ENCODE measurements at places on chromosomes 6 and 20. TPM values are rescaled to one million over a fixed set of nuclear protein-coding genes. Genes with fewer than 3 reads are reported as not detected.

DNA sequence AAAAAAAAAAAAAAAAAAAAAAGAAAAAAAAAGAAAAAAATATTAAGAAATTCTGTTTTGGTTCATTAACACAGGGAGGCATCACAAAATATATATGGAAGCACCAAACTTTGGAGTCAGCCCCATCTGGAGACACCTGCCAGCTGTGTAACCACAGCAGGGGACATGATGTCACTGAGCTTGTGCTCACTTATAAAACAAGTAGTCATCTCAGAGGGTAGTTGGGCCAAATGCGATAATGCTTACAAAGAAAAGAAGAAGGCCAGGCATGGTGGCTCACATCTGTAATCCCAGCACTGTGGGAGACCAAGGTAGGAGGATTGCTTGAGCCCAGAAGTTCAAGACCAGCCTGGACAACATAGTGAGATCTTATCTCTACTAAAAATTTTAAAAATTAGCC lies 1.1 kb upstream of the BNIP5 start:
- no peak for DNase-seq

DNA sequence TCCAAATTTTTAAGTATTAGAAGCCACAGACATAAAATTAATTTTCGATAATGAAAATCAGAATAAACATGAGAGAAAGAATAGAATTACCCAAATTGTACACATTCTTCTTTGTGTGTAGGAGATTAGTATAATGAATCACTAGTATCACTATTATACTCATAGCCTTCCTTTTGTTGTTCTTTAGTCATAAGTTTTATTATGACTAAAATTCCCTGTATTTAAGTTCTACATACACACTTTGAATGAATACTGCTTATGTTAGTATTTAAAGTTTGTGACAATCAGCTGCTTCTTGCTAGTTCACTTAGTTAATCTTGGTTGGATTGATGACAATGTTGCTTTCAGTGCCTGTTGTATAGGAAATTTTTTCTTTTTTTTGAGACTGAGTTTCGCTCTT lies 72.7 kb downstream of the CCDC170 start:
- no peak for DNase-seq

DNA sequence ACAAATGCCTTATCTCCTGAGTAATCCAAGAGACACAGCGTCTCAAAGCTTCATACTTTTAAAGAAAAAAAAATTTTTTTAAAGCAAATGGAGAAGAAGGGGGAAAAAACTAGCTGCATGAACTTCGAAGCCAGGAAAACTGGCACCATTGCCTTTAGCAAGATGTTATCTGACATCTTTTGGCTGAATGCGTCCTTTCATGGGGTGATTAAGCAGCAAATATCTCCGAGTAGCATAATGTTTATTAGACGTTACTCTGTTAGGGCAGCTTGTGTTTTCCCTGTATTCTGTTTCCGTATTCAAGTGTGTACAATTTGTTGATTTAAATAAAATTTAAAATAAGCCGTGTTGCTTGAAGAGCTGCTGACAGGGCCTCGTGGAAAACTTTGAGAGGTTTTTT lies 76.5 kb upstream of the TSHZ2 start:
- DNase-seq, result no peak

DNA sequence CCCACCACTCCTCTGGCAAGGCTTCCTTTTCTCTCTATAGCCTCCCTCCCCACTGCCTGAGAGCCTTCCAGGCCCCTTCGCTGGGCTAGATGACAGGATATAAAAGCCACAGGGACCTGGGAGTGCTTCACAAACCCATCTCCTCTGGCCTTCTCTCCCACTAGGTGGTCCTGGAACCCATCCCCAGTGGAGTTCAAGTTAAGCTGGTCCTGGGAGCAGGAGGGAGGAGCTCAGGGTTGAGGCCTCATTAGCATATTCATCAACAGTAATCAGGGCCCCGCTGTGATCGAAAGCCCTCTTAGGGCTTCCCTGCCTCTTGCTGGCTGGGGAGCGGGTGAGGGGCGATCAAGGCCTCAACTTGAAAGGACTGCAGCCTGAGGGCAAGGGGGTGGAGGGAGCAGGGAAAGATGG lies 9.1 kb downstream of the EBF4 start:
- no peak for DNase-seq

DNA sequence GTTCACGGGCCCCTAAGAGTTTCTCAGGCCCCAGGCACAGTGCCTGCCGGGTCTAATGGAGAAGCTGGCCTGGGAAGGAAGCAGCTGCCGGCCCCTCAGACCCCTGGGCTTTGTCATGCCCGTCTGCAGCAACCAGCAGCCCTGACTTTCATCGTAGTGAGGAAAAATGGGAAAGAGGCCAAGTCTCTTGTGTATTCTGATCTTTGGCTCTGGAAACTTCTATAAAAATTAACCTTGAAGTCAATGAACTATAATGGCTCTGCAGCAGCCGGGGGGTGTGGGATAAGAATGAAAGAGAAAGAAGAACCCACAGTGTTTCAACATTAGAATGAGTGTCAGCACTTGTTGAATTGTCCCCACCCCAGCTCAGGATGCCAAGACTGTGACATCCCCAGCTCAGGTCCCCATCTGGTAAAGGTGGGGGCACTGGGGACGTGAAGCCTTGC lies 12.9 kb downstream of the TGM2 start:
- no peak for DNase-seq

GRCh38 chr6:134467620-134468019 lies 149.7 kb upstream of the SGK1 start:
- no peak for DNase-seq

DNA sequence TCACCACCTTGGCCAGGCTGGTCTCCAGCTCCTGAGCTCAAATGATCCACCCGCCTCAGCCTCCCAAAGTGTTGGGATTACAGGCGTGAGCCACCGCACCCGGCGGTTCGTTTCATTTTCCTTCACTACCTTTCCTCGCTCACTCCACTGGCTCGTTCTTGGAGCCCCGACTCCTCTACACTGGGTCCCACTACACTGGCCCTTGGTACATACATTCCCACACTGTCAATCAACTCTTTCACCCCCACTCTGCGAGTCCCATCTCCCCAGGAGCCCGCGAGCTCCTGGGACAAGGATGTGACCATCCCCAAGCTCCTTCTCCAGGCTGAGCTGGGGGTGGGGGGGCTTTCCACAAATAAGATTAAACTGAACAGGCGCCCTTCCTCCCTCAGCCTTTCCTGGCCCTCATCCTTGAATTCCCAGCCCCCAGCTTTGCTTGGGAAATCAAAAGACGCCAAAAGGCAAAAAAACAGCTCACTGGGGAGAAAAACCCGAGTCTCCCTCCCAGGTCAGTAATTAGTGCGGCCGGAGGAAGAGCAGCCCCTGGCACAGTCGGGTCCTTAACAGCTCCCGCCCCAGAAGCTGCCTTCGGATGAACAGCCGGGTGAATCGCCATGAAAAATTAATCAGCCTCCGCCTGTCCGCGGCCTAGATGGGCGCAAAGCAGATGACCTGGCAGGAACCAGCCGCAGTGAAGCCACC lies 42.8 kb upstream of the LY86 start:
- no peak for DNase-seq

DNA sequence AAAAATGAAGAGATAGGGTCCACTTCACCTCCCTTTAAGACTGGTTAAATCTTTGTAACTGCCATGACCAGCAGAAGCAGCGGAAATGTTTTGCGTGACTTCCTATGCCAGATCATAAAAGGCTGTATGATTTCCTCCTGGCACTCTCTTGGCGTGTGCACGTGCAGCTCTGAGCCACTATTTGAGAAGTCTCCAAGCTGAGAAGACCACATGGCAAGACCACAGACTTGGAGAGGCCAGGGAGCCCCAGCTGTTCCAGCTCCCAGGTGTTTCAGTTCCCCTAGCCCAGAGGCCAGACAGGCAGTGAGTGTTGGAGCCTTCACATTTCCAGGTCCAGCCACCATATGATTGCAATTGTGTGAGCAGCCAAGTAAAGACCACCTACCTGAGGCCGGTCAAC lies 259.3 kb upstream of the RIN2 start:
- no peak for DNase-seq

DNA sequence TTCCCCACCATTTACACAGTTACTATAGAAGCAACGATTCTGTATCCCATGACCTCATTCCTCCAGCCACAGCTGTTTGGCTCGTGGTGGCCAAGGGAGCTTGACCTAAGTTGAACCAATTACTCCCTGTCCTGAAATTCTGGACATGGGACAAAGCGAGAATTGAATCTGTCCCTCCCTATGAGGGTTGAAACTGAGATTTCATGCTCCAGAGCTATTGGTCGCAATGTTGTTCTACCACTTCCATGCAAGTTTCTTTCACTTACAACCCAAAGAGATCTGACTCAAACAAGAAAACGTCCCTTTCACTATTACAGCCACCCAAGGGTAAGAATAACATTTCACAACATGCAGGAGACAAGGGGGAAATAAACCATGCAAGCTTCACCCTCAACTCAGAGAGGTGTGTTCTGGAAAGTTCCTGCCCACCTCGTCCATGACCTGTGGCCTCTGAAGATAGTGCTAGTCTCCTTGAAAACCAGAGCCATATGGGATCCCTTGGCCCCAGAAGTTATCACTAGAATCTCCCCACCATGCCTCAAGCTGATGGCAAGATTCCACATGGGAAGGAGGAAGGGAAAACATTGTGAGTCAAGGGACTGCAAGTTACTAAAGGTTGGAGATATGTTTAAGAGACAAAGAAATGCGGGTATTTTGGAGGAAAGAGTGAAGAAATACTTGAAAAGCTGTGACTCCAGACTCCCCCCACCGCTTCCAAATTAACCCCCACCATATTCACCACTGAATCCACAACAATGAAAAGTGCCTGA lies 74.5 kb upstream of the SRSF6 start:
- DNase-seq, result no peak

GRCh38 chr6:53725791-53726575 lies 60.4 kb upstream of the KLHL31 start:
- peak; percentile 70 for DNase-seq

DNA sequence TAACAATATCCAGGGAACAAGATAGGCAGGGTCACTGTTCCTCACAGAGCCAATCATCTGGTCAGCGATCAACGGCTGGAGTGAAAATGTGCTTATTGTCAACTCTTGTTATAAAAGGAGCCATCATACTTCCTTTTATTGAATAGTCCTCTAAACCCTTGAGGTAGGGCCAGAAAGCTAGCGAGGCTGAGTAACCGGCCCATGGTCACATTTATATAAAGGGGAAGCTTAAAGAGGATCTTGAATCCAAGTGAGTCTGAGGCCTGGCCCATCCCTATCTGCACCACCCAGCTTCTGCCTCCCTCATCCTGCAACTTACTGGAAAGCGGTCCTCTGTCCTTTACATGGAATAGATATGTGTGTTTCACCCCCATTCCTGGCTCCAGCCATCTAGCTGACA lies 9.5 kb downstream of the PHACTR3 start:
- no peak for DNase-seq

GRCh38 chr6:35048631-35049083 lies 92.5 kb downstream of the TCP11 start:
- peak; percentile 10 for DNase-seq

GRCh38 chr6:139027620-139028182 lies 844 bp upstream of the ABRACL start:
- no peak for DNase-seq

GRCh38 chr6:141401168-141401567 lies 731.6 kb upstream of the GJE1 start:
- no peak for DNase-seq

DNA sequence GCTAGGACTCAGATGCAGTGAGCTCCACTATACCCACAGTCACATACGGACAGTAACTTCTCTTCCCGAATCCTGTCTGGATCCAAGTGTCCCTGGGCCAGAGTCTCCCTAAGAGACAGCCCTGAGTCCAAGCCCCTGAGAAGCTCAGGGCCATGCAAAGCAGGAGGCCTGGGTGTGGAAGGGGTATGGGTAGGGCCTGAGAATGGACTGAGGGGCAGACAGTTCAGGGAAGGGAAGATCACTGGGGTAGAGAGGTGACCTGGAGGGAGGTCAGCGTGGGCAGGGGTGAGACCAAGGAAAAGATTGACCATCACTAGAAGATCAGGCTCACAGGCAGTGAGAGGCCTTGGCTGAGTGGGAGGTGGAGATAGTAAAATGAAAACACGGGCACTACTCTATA lies 8.8 kb downstream of the RPS6KA2 start:
- DNase-seq, result no peak

DNA sequence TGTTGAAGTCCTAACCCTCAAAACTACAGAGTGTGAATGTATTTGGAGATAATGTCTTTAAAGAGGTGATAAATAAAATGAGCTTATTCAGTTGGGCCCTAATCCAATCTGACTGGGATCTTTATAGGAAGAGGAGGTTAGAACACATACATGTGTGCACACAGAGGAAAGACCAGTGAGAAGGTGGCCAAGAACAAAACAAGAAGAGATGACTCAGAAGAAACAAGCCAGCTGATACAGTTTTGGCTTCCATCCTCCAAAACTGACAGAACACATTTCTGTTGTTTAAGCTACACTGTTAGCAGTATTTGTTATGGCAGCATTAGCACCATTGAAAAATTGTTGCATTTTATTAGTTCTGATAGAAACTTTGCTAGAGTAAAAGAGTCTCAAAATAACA lies 609.3 kb upstream of the IMPG1 start:
- DNase-seq, result no peak

DNA sequence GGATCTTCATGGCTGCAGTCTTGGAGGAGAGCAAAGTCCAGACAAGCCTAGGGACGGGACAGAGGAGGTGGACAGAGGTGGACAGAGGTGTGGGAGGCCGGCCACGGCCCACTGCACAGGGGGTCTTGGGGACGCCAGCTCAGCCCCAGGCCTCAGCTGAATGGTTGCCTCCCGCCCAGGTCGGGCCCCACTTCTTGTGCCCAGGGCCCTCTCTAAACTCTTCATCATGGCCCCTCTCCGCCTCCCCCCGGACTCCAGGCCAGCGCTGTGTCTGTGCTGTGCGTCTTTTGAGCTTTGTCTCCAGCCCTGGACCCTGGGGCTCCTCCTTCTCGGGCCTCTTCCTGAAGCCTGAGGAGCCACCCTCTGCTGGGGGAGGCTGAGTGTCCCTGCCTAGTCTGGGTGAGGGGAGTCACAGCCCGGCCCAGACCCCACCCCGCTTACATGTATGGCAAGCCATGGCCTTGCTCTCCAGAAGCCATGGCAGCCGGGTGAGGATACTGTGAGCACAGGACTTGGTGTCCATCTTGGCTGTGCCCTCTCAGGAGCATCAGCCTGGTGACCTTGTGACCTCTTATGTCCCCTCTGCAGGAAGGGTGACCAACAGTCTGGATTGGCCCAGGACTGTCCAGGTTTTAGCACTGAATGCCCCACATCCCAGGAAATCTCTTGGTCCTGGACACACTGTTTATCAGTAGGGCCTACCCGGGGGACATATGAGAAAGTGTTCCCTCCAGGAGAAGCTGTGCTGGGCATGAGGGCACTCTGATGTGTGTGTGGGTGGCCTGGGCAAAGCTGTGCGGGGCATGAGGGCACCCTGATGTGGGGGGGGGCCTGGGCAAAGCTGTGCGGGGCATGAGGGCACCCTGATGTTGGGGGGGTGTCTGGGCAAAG lies 9.4 kb upstream of the NPBWR2 start:
- no peak for DNase-seq

GRCh38 chr6:81788748-81789147 lies 36.3 kb upstream of the TENT5A start:
- DNase-seq, result no peak

GRCh38 chr6:105791583-105792318 lies 294.4 kb upstream of the PRDM1 start:
- peak; percentile 37 for DNase-seq

- DNase-seq, result no peak
Observed at GRCh38 chr20:34850969-34851368, 21.7 kb downstream of the GGT7 start.

GHRH gene
- not detected for total RNA-seq

RAET1L gene
- total RNA-seq, result not detected

OLIG3 gene
- not detected for total RNA-seq

FAM135A gene
- 35.5 TPM for total RNA-seq

AURKA gene
- total RNA-seq, result 105 TPM

Measured in OCI-LY7 (cell line).